Regular cardiac myocyte (primary cell): ENCODE measurements at places on chromosomes 3 and 15. TPM values are rescaled to one million over a fixed set of nuclear protein-coding genes. Genes with fewer than 3 reads are reported as not detected.

The ANKUB1 gene
- total RNA-seq: not detected in 2 replicates

The GABRG3 gene
- total RNA-seq: not detected in 2 replicates

The TICRR gene
- total RNA-seq: 3.7 and 5.0 TPM in 2 replicates

The ONECUT1 gene
- not detected in 2 replicates for total RNA-seq

The CD86 gene
- not detected in 2 replicates for total RNA-seq

The SYNPR gene
- not detected in 2 replicates for total RNA-seq

The P2RY1 gene
- 0.38 and 3.1 TPM in 2 replicates for total RNA-seq

The FES gene
- total RNA-seq: 15.7 and 30.2 TPM in 2 replicates

The DAG1 gene
- 39.5 and 53.8 TPM in 2 replicates for total RNA-seq

The CHRNA3 gene
- total RNA-seq: 0.28 TPM in 1 of 2 replicates, not detected in the other

The PSTPIP1 gene
- total RNA-seq: 0.56 and 1.3 TPM in 2 replicates

The VPS13C gene
- total RNA-seq: 54.3 and 80.6 TPM in 2 replicates

The MASP1 gene
- 2.5 and 6.2 TPM in 2 replicates for total RNA-seq

The DBR1 gene
- 14.7 and 22.2 TPM in 2 replicates for total RNA-seq

The CPNE9 gene
- total RNA-seq: 0.19 TPM in 1 of 2 replicates, not detected in the other

The CEP19 gene
- total RNA-seq: 3.3 and 5.1 TPM in 2 replicates

The BRPF1 gene
- 11.6 and 19.0 TPM in 2 replicates for total RNA-seq

The TMEM212 gene
- total RNA-seq: not detected in 2 replicates

The CD96 gene
- total RNA-seq: under 0.01 TPM in 2 replicates

The CCR8 gene
- total RNA-seq: not detected in 2 replicates

The FAM174B gene
- 1.2 and 1.7 TPM in 2 replicates for total RNA-seq

The FBXO40 gene
- total RNA-seq: not detected in 2 replicates

The CSTA gene
- total RNA-seq: 0.58 and 2.0 TPM in 2 replicates

The MESP1 gene
- 0.19 and 0.28 TPM in 2 replicates for total RNA-seq

The STRA6 gene
- total RNA-seq: 0.85 and 2.5 TPM in 2 replicates

The BTLA gene
- total RNA-seq: 0.56 TPM in 1 of 2 replicates, not detected in the other

The LNP1 gene
- 3.5 and 5.9 TPM in 2 replicates for total RNA-seq

The SLC12A8 gene
- total RNA-seq: 4.0 and 12.4 TPM in 2 replicates

The CLEC3B gene
- 3.8 and 23.7 TPM in 2 replicates for total RNA-seq

The ALDH1A2 gene
- 4.5 and 8.8 TPM in 2 replicates for total RNA-seq

The ENTPD3 gene
- total RNA-seq: 0.19 and 0.28 TPM in 2 replicates

The ARL13B gene
- 8.7 and 11.9 TPM in 2 replicates for total RNA-seq

The SI gene
- total RNA-seq: not detected in 2 replicates

The SEC22A gene
- 68.1 and 85.7 TPM in 2 replicates for total RNA-seq

The EXOG gene
- total RNA-seq: 5.6 and 9.2 TPM in 2 replicates

The FBXW12 gene
- total RNA-seq: 0.28 TPM in 1 of 2 replicates, not detected in the other

The SLC6A6 gene
- total RNA-seq: 18.4 and 43.4 TPM in 2 replicates

The TRIM59 gene
- total RNA-seq: 13.2 and 29.1 TPM in 2 replicates

The CACNA1D gene
- 0.19 and 0.85 TPM in 2 replicates for total RNA-seq

The PATL2 gene
- total RNA-seq: under 0.01 and 0.56 TPM in 2 replicates

The ITIH1 gene
- 0.56 TPM in 1 of 2 replicates, not detected in the other for total RNA-seq

The ACOX2 gene
- total RNA-seq: 10.2 and 13.5 TPM in 2 replicates

The CHRNB4 gene
- total RNA-seq: not detected in 2 replicates

The CSPG4 gene
- 50.2 and 70.7 TPM in 2 replicates for total RNA-seq

The ACAD9 gene
- total RNA-seq: 31.9 and 45.2 TPM in 2 replicates

The LCTL gene
- total RNA-seq: 4.8 and 10.9 TPM in 2 replicates

The FMN1 gene
- 0.58 and 0.85 TPM in 2 replicates for total RNA-seq

The MME gene
- 5.9 and 157 TPM in 2 replicates for total RNA-seq

The AADACL2 gene
- not detected in 2 replicates for total RNA-seq

The LINS1 gene
- 9.4 and 14.7 TPM in 2 replicates for total RNA-seq

The SUMF1 gene
- 61.9 and 215 TPM in 2 replicates for total RNA-seq

The DNAH12 gene
- total RNA-seq: under 0.01 and 0.28 TPM in 2 replicates

The LYZL4 gene
- 0.19 TPM in 1 of 2 replicates, not detected in the other for total RNA-seq

The GNB4 gene
- total RNA-seq: 78.4 and 104 TPM in 2 replicates

The IGSF10 gene
- under 0.01 and 0.19 TPM in 2 replicates for total RNA-seq

The PLA1A gene
- not detected in 2 replicates for total RNA-seq

The POTEB2 gene
- not detected in 2 replicates for total RNA-seq

The ASB14 gene
- not detected in 2 replicates for total RNA-seq

The CTXN2 gene
- total RNA-seq: not detected in 2 replicates
